Aortic smooth muscle cell (primary cell): ENCODE measurements at places on chromosomes 4 and X. TPM values are rescaled to one million over a fixed set of nuclear protein-coding genes. Genes with fewer than 3 reads are reported as not detected.

USP27X gene
- total RNA-seq = 2.4 and 2.8 TPM in 2 replicates

SCML1 gene
- 10.4 and 11.0 TPM in 2 replicates for total RNA-seq

OTUD6A gene
- not detected in 2 replicates for total RNA-seq

SSX4B gene
- not detected in 2 replicates for total RNA-seq

CTAG1A gene
- total RNA-seq = not detected in 2 replicates

L1CAM gene
- under 0.01 and 0.13 TPM in 2 replicates for total RNA-seq

MAGEC2 gene
- total RNA-seq = not detected in 2 replicates
